ENCODE measurements at places on chromosomes 12 and 14.

DNA sequence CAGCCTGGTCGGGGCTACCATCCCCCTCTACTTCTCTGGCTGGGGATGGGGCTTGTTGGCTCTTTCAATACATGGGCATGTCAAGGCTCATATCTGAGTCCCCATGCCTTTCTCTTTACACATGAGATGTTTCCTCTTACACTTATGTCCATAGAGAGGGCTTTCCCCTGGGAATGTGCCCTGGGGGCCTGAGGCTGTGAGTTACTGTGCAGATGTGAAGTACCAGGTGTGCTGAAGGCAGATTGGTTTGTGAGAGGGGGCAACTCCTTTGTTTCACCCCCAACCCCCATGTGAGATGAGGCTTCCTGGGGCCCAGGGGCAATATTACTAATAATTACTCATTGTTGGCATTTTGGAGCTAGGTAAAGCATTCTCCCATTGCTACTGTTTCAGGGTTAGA, 32.8 kb downstream of the NRXN3 start:
- peak; percentile 97 for DNase-seq

DNA sequence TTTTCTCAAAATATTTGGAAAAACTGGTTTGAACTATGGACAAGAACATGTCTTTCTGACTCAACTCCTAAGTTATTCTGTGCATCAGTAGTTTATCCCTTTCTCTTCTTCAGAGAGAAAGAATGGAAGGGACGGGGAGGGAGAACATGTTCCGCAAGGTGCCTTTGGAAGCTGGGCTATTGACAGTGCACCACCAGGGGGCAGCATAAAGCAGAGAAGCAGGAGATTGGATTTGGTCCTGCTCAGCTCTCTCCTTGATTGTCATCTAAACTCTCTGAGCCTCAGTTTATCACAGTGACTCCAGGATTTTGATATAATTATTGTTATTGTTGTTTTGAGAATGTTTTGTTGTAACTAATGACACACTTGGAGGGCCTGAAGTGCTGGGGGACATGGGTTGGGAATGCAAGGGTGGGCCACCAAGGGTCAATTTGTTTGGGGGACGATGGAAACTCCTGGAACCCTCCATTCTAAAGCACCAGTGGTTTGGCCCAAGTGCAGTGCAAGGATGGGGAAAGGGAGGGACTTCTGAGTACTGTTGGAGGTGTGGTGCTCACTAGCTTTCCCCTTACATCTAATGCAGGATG, 45.3 kb upstream of the ANO6 start:
- DNase-seq: peak; percentile 18

GRCh38 chr14:81285245-81285644, 64.5 kb upstream of the GTF2A1 start:
- DNase-seq: no peak

DNA sequence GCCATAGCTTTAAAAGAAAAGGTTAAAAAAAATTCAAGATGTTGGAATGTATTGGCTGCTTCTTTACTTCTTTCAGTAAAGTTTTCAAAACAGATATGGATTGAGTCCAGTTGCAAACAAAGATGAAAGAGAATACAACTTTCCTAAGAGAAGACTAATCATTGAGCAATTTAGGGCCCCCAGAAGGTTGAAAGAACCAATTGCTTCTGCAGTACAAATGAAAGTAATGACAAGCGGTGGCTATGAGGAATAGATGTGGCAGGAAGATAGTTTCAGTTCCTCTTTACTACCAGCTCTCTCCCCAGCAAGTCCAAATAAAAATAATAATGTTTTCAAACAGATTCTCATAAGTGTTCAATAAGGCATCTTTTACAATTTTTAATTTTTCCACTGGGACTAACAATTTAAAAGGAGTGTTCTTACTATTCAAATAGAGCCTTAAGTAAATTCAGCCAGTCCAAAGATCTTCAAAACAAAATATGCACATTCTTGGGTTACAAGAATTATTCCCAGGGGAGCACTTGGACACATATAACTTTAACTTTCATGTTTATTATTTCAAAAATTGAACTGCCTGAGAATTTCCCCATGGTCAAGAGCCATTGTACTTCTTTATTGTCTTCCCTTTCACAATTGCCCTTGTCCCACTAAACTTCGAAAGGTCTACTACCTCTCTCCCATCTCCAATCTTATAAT, 62.3 kb upstream of the PPP1R12A start:
- no peak for DNase-seq

DNA sequence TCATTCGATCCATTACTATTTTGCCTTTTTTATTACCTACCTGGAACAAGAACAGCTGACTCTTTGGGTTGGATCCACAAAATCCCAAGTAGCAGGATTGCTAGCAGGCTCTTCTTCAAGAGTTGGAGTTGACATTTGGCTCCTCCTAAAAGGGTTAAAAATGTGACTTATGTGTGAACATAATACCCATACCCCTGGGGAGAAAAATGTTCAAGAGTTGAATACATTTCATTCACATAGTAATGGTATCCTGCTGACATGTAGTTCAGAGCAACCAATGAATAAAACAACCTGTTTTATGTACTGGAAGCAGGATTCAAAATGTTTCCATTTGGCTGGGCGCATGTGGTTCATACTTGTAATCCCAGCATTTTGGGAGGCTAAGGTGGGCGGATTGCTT, 264.7 kb downstream of the MED13L start:
- no peak for DNase-seq

DNA sequence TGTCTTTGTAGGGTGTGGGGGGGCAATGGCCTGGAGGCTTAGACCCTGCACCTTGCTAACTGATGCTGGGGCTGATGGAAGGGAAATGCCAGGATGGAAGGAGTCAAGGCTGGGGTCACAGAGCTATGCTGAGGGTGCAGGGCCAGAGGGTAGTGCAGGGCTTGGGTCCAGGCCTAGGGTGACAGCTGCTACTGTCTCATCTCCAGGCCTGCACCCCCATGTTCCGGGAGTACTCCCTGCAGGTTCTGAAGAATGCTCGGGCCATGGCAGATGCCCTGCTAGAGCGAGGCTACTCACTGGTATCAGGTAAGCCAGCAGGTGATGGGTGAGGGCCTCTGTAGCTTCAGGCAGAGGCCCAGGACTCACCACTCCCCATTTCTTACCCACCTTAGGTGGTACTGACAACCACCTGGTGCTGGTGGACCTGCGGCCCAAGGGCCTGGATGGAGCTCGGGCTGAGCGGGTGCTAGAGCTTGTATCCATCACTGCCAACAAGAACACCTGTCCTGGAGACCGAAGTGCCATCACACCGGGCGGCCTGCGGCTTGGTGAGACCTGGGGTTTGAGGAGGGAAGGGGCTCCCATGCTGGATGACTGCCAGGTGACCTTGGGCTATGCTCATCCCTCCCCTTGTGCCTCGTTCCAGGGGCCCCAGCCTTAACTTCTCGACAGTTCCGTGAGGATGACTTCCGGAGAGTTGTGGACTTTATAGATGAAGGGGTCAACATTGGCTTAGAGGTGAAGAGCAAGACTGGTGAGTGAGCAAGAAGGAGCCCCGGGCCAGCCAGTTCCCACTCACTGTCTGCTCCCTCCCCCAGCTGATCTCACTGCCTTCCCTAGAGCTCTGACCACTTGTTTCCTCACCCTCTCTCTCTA, 4.1 kb downstream of the SHMT2 start:
- DNase-seq: no peak

- no peak for DNase-seq
These were observed 284.7 kb downstream of the DUSP6 start for GRCh38 chr12:89067421-89068187.

- DNase-seq: no peak
These were observed 41.4 kb downstream of the BORCS5 start for GRCh38 chr12:12398026-12398859.

DNA sequence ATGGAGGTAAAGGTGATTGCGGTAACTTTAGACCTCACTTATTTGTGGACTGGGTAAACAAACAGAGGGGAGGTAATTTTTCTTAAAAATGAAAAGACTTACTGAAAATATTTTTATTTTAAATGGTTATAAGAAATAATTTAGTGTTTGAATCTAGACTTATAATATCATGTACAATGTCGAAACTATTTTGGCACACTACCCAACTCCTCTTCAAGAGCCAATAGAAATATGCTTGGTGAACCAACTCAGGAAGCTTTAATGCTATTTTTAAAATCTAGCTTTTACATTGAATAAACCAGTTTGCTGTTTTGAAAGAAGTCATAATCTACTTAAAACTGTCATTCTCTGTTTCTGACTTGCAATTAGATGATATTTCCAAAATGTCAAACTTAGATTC, 175.8 kb upstream of the NPAS3 start:
- no peak for DNase-seq

DNA sequence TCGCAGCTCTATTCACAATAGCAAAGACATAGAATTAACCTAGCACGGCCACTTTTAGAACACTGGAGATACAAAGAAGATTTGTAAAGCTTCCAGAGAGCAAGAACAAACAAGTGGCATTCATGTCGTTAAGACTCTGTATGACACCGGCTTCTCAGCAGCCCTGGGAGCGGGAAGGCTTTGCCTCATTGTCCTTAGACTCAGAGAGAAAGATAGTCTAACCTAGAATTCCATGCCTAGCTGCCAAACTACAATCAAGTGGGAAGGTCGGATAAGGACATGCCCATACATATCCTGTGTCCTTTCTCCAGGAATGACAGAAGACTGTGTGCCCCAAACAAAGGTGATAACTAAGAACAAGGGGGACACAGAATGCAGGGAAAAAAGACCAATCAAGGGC, 1038.3 kb downstream of the BCL11B start:
- DNase-seq: no peak

GRCh38 chr14:80618751-80619329, 322.7 kb downstream of the CEP128 start:
- DNase-seq: no peak

GRCh38 chr14:61219256-61219655, 61.9 kb downstream of the TMEM30B start:
- DNase-seq: no peak

GRCh38 chr14:50854521-50854920, 17.3 kb upstream of the ABHD12B start:
- no peak for DNase-seq

GRCh38 chr12:71685312-71685906, 473 bp upstream of the TMEM19 start:
- DNase-seq: no peak

GRCh38 chr12:95600567-95600966, 49.3 kb upstream of the USP44 start:
- DNase-seq: no peak

- DNase-seq: no peak
These were observed 103.1 kb upstream of the MDM1 start for GRCh38 chr12:68435299-68435637.

DNA sequence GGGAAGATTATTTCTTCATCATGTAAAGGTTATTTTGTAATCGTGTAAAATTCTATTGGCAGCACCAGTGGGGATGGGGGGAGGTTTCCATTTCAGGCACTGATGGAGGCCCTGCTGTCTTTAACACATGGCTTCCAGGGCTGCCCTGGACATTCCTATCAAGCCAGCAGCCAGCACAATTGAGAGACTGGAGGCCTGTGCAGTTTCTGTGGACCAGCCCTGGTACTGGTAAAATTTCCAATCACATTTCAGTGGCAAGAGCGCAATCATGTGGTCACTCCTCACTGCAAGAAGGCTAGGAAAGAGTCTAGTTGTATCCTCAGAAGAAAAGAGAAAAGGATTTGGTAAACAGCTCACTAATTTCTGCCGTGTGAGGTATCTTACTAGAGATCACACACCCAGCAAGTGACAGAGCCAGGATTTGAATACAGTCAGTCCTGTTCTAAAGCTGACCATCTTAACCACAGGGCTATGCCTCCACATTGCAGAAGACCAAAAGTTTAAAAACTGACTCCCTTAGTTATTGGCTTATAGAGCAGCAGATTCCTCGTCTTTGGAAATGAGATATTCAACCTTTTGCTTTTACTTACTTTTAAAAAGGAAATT, 179.4 kb upstream of the ARHGAP5 start:
- DNase-seq: peak; percentile 2

GRCh38 chr12:6722863-6723262, 983 bp upstream of the COPS7A start:
- no peak for DNase-seq

DNA sequence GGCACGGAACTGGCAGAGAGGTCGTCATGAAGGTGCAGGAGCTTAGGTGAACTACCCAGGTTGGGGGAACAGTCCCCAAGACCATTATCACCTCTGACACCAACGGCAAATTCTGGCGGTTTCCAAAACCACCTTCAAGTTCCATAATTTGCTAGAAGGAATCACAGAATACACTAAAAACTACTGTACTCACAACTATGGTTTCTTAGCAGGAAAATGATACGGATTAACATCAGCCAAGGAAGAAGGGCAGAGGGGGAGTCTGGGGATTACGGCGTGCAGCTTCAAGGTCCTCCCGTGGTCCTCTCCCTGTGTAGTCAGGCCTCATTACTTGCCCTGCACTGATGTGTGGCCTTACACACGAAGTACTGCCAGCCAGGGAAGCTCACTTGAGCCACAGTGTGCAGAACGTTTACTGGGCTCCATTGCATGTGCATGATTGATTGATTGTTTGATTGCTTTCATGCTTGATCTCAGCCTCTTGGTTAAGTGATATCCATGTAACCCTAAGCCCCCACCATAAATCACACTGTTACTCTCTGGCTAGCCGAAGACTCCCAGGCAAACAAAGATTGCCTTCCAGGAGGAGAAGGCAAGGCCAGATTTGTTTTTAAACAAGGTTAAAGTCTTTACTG, 837 bp upstream of the STX2 start:
- DNase-seq: no peak
